A549 treated with Mapracorat at 1 μM for 4 hours (cell line): ENCODE measurements at places on chromosomes 12 and 14. TPM values are rescaled to one million over a fixed set of nuclear protein-coding genes. Genes with fewer than 3 reads are reported as not detected.

The SYT1 gene
- 4.5 to 5.8 TPM (median 5.4 TPM) in 5 replicates for total RNA-seq

The KRT6C gene
- total RNA-seq: not detected in 5 replicates

The PMEL gene
- total RNA-seq: 1.1 to 1.5 TPM (median 1.1 TPM) in 5 replicates

The PRKCH gene
- 4.5 to 5.9 TPM (median 5.4 TPM) in 5 replicates for total RNA-seq

The LMO3 gene
- total RNA-seq: not detected in 5 replicates

The KRT85 gene
- total RNA-seq: 0.06 to 0.08 TPM (median 0.07 TPM) in 4 of 5 replicates, not detected in the other

The ITGA7 gene
- total RNA-seq: 0.77 to 1.8 TPM (median 1.0 TPM) in 5 replicates

The OTX2 gene
- not detected in 5 replicates for total RNA-seq

The WDR89 gene
- 8.3 to 9.7 TPM (median 8.8 TPM) in 5 replicates for total RNA-seq

The LGR5 gene
- not detected in 5 replicates for total RNA-seq
